Stimulated activated CD4-positive, alpha-beta T cell treated with anti-CD3 and anti-CD28 coated beads, Interleukin-4, amount 100 ng/mL, for 24 hours (primary cell): ENCODE measurements at places on chromosomes 3 and 15.

GRCh38 chr3:40243056-40243455 is 66.5 kb upstream of the EIF1B start:
- no peak for DNase-seq

- no peak for DNase-seq
Observed at GRCh38 chr3:177591379-177591778, 394.1 kb upstream of the TBL1XR1 start.

DNA sequence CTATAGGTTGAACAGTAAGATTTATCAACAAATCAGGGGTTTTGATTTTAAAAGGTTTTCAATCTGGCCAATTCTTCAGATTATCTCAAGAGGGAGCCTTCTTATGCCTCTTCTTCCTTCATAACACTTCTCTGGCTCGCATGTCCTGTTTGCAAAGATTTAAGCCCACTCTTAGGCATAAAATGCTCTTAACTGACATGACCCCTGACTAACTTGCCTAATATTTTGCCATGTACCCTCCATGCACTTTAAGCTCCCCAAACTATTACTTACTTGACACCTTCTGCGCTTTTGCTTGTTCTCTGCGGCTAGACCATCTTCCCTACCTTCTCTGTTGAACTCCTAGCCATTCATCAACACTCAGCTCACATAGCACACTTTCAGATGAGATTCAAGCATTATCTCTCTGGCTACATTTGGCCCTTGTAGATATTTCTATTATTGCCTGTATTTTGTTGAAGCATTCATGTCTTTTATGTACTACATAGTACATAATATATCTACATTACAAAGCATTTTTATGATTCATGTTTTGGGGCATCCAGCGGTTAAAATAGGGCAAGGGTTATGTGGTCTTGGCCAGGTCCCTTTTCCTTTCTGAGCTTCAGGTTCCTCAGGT is 1.0 kb upstream of the ARIH1 start:
- DNase-seq = no peak

GRCh38 chr3:53482227-53482626 is 12.2 kb upstream of the CACNA1D start:
- DNase-seq = no peak

GRCh38 chr3:17014709-17015108 is 130.0 kb downstream of the PLCL2 start:
- DNase-seq = no peak

- DNase-seq = no peak
Observed at GRCh38 chr3:44061961-44062360, 179.7 kb upstream of the TOPAZ1 start.

DNA sequence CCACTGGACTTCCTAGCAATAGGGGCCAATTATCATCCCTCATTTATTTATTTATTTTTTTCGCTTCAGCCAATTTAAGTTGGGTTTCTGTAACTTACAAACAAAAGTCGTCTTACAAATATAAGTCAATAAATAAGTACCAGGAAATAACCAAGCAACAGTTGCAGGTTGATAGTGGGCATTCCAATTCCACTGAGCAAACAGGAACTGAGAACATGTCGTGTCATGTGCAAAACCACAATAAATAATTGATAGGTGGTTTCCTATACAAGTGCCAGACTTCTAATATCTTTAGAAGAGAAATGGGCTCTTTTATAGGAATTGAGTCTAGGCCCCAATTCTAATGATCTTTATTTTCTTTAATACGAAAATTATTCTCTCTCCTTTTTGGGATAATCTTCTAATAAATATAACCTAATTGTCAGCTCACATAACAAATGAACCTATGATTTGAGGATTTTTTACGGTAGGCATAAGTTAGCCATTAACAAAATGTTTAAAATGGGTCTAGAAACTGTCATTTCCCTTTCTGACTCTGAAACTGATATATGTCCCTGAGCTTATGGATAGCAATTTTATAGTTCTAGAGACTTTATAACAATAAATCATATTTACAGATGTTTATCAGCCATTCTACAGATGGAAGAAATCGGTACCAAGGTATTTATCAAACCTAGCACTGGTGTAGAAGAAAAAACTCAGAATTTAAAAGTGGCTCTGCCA is 571.8 kb downstream of the FOXP1 start:
- DNase-seq = no peak

GRCh38 chr15:74610302-74610951 is 5.2 kb upstream of the CLK3 start:
- no peak for DNase-seq

DNA sequence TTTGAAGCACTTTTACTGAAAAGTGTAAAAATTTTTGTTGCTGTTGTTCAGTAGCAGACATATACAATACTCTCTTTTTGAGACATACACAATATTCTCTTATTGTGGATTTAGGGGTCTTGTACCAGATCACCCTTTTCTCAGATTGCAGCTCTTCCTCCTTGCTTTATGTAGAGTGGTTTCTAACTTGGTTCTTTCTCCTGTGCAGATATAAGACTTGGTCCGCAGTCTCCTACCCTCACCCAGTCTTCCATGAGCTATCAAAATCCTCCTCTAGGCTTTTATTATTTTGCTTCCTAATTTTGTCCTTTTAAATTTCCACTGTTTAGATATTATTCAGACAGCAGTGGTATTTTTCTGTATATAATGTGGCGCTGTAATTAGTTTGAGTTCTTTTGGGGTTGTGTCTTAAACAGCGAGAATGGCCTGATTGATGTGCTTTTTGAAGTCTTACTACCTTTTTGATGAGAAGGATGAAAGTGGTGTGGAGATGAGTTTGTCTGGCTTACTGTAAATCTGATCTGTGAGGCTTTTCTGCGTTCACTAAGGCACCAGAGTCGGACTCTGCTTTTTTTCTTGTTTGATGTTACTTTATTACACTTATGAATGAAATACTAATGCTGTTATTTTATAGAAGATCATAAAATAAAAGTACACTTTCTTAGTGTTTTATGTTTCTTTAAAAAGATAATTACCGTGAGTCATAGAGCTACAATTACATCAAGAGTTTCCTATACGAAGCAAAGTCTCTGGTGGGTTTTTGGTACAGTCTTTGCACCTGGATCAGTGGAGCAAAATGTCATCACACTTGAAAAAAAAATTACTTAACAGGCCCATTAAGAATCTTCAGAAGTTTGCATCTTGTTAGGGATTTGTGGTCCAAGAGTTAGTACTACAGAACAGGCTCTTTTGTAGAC is 27.8 kb downstream of the FNDC3B start:
- DNase-seq = no peak

GRCh38 chr3:67048067-67048714 is 50.1 kb downstream of the KBTBD8 start:
- no peak for DNase-seq

GRCh38 chr15:51935466-51936104 is 36.0 kb downstream of the LEO1 start:
- no peak for DNase-seq

DNA sequence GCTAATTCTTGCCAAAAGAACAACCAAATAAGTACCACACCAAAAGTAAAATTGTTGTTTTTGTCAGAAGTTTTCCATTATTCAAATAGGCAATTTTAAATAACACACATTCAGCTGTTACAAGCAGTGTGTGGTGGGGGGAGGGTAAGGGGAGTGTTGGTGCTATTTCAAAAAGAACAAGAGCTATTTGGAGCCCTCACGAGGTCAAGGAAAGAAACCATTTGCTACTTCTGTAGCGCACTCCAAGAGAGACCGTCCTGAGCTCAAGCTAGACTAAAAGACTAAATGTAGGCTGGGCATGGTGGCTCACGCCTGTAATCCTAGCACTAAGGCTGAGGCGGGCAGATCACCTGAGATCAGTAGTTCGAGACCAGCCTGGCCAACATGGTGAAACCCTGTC is 21.2 kb upstream of the IGF2BP2 start:
- no peak for DNase-seq

GRCh38 chr15:62240121-62241096 is 75.3 kb upstream of the C2CD4B start:
- no peak for DNase-seq
